Activated CD8-positive, alpha-beta memory T cell treated with anti-CD3 and anti-CD28 coated beads for 48 hours (primary cell): ENCODE measurements at places on chromosomes 5 and 9.

DNA sequence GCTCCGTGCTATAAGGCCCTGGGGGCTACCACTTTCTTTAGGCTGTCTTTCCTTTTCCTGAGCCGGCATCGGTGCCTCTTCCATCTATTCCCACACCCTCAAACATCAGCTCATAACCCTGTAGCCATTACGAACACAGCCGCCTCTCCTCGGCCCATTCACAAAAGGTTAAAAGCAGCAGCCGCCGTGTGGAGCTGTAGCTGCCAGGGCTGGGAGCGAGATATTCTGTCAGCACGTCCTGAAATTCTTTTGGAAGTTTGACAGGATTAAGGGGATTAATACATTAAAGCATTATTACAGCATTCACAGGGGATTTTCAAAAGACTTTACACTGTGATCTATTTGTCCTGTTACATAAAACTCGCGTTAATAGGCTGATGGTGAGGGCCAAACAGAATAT, 428.2 kb downstream of the CDK5RAP2 start:
- DNase-seq, result no peak

- peak; percentile 7 for DNase-seq
Observed at GRCh38 chr5:148957591-148958202, 105.2 kb downstream of the SH3TC2 start.

DNA sequence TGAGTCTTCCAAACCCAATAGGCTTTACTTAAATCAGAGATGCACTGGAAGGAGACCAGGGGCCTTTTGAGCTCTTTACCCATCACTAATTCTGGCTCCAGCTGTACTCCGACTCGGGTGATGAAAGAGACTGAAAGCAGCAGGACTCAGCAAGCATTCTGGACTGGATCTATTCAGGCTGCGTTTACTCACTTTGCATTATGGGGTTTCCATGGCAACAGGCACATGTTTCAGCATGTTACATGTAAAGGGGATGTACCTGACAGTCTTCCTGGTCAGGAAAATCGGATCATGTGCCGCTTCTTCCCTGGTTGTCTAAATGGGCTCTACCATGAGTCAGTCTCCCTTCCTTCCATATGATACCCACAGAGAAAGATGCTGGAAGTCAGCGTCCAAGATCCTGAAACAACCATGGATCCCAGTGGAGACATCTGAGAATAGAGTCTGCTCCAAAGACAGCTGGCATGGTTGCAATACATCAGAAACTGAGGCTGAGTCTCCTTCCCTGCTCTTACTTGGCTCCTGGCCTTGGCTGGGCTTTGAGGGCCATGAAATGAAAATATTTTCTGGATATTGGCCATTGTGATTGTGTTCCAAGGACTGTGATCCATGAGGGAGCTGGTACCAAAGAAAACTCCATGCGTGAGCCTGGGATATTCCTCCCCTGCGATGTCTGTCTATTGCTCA, 102.5 kb upstream of the TNC start:
- DNase-seq, result no peak

DNA sequence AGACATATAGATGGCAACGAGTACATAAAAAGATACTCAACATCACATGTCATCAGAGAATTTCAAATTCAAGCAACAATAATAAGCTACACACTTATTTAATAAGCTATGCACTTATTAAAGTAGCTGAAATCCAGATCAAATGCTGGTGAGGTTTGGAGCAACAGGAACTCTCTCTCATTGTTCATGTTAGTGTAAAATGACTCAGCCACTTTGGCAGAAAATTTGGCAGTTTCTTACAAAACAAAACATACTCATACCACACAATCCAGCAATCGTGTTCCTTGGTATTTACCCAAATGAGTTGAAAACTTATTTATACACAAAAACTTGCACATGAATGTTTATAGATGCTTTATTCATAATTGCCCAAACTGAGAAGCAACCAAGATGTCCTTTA, 131.5 kb upstream of the NFIL3 start:
- DNase-seq, result no peak

- no peak for DNase-seq
Observed at GRCh38 chr5:179781846-179782245, 11.9 kb upstream of the LTC4S start.

DNA sequence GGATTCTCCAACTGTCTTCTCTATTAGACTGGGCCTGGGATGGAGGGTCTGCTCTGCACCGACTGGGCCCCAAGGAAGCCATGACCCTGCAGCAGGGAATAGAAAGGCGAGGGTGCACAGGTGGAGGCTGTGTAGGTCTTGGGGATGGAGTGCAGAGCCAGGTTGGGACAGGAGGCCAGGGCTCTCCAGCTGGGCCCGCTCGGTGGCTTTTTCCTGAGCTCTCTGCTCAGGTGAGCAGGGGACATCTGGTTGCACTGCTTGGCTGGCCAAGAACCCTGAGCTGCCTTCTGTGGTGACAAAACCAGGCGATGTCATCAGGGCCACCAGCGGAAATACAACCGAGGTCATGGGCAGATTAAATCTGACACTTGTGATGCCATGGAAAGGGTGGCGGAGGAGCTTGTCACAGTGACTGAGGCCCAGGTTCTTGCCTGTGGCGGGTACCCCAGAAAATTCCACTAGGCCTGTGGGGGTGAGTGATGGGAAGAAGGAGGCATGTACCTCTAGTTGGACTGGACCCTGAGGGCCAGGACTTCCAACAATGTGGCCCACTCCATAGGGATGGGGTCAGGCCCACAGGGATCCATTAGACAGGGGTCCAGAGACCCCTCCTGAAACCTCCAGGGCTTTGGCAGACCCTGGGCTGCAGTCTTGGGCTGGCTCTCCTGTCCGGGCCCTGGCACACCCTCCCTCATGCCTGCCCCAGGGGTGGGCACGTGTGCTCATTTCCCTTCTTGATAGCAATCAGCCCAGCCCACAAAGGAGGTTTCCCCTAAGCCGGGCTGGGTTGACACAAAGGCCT, 4.4 kb upstream of the IL3 start:
- no peak for DNase-seq

- no peak for DNase-seq
Observed at GRCh38 chr9:105127863-105128220, 116.6 kb upstream of the SLC44A1 start.

DNA sequence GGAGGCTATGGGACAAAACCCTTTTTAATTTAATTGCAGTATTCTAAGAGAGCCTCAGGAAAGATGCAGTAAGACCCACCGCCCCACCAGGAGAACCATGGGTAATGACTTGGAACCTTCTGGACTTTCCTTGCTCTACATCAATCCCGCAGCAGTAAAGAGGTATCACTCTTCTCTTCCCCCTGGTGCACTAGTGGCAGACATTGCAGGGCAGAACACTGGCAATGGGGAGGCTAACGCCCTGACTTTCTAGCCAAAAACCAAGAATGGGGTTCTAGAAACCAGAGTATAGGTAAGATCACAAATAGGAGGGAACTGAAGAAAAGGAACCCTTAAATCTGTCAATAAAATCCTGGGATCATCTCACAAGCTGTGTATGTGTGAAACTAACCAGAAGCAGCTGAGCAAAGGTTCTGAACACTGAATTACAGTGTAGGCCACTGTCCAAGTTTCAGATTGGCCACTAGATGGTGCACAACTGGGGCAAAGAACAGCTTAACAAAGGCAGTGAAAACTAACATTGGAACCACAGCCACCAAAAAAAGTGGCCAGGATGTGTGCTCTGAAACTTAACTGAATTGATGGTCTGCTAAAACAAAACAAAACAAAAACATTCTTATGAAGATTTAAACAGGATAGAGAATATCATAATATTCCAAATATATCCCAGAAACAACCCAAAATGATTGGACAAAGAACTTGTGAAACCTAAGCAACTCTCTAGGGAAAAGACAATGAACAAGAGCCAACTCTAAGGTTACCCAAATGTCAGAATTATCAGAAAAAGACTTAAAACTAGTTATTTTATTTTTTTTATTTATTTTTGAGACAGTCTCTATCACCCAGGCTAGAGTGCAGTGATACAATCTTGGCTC, 6.6 kb upstream of the FAM151B start:
- DNase-seq, result no peak

DNA sequence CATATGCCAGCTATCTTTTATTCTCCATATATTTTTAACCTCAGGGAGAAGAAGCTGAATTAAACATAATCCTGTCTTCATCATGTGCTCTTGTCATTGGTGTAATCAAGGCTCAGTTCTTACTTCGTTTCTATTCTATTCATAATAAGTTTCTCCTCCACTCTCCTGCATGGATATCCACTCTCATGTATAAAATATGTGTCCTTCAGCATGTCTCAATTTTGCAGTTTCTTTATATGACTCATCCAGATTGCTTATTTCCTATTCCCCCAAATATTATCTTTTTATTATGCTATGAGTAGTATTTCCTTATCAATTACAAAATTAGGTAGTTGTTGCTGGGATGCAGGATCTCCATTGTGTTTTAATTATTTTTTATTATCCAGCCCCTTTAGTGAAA, 643.7 kb upstream of the ACO1 start:
- DNase-seq, result no peak

DNA sequence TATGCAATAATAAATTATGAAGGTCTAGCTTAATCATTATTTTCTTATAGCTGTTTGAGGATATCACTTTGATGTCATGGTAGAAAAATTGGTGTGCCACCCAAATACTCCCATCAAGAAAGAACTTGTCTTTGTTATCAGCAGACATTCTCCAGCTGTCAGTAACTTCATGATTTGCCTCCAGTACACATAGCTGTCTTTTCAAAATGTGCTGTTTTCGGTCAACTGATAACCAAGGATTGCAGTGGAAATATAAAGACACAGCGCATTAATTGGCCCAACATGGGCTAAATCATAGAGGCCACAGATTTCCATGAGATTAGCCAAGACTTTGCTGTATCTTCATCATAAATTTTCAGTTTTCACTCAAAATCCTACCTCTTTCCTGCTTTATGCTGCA, 993.5 kb upstream of the SEMA6A start:
- DNase-seq, result no peak

GRCh38 chr5:125232779-125233230, 486.4 kb upstream of the ZNF608 start:
- no peak for DNase-seq

DNA sequence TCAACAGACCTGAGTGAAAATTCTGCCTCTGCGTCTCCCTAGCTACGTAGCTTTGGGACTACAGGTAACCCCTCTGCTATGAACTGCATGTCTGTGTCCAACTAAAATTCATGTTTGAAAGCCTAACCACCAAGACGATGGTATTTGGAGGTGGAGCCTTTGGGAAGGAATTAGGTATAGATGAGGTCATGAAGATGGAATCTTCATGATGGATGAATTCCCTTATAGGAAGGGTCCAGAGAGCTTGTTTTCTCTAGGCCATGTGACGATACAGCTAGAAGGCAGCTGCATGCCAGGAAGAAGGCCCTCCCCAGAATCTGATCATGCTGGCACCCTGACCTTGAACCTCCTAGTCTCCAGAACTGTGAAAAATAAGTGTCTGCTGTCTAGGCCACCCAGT, 296.4 kb downstream of the SLIT3 start:
- DNase-seq, result no peak

DNA sequence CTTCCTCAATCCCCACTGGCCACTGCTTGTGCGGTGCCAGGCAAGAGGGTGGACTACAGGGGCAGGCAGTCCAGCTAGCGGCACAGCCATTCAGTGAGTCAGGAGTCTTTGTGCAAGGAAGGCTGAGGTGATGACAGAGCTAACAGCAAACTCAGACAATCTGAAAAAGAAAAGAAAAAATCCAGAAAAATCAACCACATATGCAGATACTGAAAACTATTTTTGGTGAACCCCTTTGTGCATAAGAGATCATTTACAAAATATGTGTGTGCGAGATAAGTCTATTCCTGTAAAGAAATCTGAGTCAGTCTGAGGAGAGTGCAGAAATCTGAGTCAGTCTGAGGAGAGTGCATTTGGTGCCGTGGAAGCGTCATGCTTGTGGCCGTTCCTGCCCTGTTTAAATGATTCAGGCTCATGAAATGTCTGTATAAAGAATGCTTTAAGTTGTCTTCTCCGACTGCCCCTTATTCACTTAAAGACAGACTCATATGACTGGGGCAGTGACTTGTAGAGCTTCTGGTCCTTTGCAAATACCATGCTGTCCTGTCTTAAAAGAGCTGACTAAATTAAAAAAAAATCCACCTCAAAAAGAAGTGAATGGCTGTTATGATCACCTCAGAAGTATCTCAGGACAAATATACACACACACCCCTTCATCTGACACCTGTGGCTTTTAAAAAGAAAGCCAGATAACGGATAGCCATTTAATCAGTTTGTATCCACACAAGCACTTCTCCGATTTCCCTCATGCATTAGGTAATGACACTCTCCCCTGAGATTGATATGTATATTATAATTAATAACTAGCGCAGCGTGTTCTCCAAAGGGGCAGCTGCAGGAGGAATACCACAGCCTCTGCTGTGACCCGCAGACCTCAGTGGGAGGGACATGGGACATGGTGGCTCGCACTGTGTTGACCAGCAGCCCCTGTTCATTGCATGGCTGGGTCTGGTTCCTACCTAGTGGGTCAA, 47.3 kb downstream of the TRIO start:
- no peak for DNase-seq

GRCh38 chr9:2477755-2478154, 143.8 kb upstream of the VLDLR start:
- DNase-seq, result no peak

GRCh38 chr5:74360535-74361210, 279.9 kb downstream of the ENC1 start:
- DNase-seq, result no peak

- DNase-seq, result no peak
Observed at GRCh38 chr5:146716636-146717035, 161.9 kb downstream of the PPP2R2B start.

DNA sequence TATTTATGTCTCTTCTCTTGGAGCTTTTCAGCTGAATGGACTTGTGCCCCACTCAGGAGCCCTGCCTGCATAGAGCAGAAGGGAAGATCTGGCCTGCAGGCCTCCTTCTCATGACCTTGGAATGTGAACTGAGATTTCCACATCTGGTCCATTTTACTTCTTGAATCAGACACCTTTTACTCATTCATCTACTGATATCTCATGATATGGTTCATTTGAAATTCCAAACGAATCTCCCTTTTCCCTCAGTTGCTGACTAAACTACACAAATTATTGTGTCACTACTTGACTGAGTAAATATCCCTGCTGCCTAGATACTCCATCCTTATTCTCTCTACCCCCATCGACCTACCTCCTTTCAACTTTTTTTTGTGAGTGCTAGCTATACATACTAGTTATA, 138.7 kb downstream of the PLCXD3 start:
- DNase-seq, result no peak

GRCh38 chr9:36765468-36766341, 193.0 kb downstream of the MELK start:
- DNase-seq, result peak; percentile 64

DNA sequence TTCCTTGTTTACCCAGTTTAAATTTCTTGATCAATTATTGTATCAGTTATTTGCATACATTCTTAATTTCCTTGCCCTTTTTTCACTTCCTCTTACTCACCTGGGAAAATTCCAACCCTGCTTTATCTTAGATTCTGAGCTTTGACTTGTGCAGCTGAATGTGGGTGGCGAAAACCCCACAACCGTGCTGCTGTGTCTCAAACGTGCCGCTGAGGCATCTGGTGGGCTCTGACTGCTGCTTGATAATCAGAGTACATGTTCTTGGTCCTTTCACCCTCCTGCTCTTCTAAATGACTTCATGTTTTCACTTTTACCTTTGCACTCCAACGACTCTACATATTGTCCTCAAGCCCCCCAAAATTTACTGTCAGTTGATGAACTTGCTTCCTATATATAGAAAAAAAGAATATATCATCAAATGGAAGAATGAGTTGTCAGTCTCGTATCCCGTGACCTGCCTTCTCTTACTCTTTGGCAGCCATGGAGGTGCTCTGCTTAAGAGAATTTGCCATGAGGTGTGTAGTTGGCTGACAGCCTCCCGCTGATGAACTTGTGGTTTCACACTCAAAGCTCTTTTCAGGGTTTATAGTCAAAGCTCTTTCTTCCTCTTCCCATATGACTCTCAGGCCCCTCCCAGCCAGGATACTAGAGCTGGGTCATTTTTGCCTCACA, 14.0 kb upstream of the JAK2 start:
- DNase-seq, result peak; percentile 33
